ENCODE measurements at places on chromosomes 5 and 9. TPM values are rescaled to one million over a fixed set of nuclear protein-coding genes. Genes with fewer than 3 reads are reported as not detected.

The PCDHGA2 gene
- 2.6 TPM for total RNA-seq

The FBXW2 gene
- total RNA-seq = 74.8 TPM

The NRARP gene
- 68.5 TPM for total RNA-seq

- no peaks in the 10 kb centered on the region for H3K27me3 ChIP-seq
- no peaks in the 10 kb centered on the region for H3K36me3 ChIP-seq
- DNase-seq = no peak
Observed at GRCh38 chr9:12879961-12880360, 105.1 kb downstream of the LURAP1L start.

DNA sequence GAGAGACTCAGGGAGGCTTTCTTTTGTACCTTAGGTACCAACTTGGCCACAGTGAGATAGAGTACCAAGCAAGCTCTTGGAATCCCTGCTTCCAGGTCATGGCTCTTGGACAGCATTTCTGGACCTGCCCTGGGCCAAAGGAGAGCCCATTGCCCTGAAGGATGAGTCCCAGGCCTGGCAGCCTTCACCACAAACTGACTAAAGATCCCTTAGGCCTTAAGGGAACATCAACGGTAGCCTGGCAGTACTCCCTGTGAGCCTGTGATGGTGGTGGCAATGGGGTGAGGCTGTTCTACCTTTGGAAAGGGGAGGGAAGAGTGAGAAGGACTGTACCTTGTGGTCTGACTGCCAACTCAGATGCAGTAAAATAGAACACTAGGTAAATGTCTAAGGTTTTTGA lies 334.6 kb downstream of the SPOCK1 start:
- no peak overlapping the region for H3K4me3 ChIP-seq
- no peaks in the 10 kb centered on the region for H3K36me3 ChIP-seq
- no peaks in the 10 kb centered on the region for H3K27me3 ChIP-seq
- no peaks in the 10 kb centered on the region for H3K4me1 ChIP-seq
- no peak for DNase-seq

- H3K4me3 ChIP-seq = no peak overlapping the region
- DNase-seq = no peak
- no peaks in the 10 kb centered on the region for H3K36me3 ChIP-seq
- H3K27ac ChIP-seq = no peak overlapping the region
Observed at GRCh38 chr5:16140417-16140816, 39.2 kb downstream of the MARCHF11 start.

- peaks cover 6% of the 10 kb centered on the region for H3K27me3 ChIP-seq
- H3K27ac ChIP-seq = no peak overlapping the region
- DNase-seq = no peak
- no peaks in the 10 kb centered on the region for H3K4me1 ChIP-seq
- no peaks in the 10 kb centered on the region for H3K36me3 ChIP-seq
- H3K4me3 ChIP-seq = no peak overlapping the region
Observed at GRCh38 chr5:39080597-39081204, 6.5 kb upstream of the RICTOR start.

- no peaks in the 10 kb centered on the region for H3K27me3 ChIP-seq
- H3K4me3 ChIP-seq = no peak overlapping the region
- H3K27ac ChIP-seq = no peak overlapping the region
- H3K4me1 ChIP-seq = peaks cover 22% of the 10 kb centered on the region
- no peak for DNase-seq
Observed at GRCh38 chr9:131743501-131743900, 3.6 kb upstream of the RAPGEF1 start.

- no peaks in the 10 kb centered on the region for H3K27me3 ChIP-seq
- H3K4me3 ChIP-seq = no peak overlapping the region
- no peak overlapping the region for H3K27ac ChIP-seq
- DNase-seq = no peak
- H3K36me3 ChIP-seq = no peaks in the 10 kb centered on the region
Observed at GRCh38 chr9:84296146-84296843, 44.3 kb downstream of the SLC28A3 start.

DNA sequence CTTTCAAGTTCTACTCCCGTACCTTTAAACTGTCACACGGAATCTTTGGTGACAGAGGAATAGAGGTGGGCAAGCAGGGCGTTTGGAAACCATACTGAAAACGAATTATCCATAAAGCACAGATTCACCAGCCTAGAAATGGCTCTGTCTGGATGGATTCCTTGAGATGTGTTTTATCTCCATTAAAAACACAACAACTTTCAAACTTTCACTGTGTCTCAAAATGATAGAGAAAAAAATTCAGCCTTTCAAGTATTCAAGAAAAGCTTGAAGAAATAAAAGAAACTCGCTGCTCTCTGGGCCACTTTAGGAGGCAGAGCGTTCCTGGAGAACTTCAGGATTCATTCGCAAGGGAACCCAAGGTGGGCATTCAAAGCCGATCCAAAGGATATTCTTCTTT lies 589 bp upstream of the THBS4 start:
- no peak overlapping the region for H3K4me3 ChIP-seq
- no peak for DNase-seq
- H3K27ac ChIP-seq = no peak overlapping the region
- H3K27me3 ChIP-seq = peaks cover 63% of the 10 kb centered on the region
- H3K4me1 ChIP-seq = peaks cover 11% of the 10 kb centered on the region

GRCh38 chr9:86126998-86127972 lies 27.9 kb upstream of the GOLM1 start:
- H3K27me3 ChIP-seq = no peaks in the 10 kb centered on the region
- H3K4me3 ChIP-seq = no peak overlapping the region
- no peak for DNase-seq
- H3K36me3 ChIP-seq = no peaks in the 10 kb centered on the region
- no peaks in the 10 kb centered on the region for H3K4me1 ChIP-seq

Data from suprapubic skin (tissue), 4 donors.